T-helper 2 cell (primary cell): ENCODE measurements at places on chromosomes 13 and 19.

DNA sequence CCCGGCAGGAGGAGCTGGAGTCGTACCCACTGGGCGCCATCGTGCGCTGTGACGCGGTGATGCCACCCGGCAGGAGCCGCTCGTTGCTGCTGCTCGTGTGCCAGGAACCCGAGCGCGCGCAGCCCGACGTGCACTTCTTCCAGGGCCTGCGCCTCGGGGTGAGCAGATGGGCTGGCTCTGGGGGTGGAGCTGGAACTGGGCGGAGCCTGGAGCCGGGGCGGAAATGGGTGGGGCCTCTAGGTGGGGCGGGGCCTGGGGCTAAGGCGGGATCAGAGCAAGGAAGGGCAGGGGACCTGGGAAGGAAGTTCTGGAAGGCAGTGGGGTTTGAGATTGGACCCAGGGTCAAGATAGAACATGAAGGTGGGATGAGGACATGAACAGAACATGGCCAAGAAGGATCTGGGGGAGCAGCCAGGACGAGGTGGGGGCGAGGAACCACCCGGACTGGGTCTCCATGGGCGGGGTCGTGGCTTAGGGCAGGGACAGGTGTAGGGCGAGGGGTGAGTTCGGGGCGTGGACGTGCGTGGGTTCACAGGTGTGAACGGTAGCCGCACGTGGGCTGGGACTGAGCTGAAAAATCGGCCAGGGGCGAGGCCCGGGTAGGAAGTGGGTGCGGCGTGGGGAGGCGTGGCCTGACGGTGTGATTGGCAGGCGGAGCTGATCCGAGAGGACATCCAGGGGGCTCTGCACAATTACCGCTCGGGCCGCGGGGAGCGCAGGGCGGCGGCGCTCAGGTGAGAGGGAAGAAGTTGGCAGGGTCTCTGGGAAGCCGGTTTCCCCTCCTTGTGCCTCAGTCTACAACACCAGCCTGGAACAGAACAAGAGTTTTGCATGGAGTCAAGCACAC is 4.7 kb downstream of the EPS8L1 start:
- DNase-seq = peak; percentile 35

DNA sequence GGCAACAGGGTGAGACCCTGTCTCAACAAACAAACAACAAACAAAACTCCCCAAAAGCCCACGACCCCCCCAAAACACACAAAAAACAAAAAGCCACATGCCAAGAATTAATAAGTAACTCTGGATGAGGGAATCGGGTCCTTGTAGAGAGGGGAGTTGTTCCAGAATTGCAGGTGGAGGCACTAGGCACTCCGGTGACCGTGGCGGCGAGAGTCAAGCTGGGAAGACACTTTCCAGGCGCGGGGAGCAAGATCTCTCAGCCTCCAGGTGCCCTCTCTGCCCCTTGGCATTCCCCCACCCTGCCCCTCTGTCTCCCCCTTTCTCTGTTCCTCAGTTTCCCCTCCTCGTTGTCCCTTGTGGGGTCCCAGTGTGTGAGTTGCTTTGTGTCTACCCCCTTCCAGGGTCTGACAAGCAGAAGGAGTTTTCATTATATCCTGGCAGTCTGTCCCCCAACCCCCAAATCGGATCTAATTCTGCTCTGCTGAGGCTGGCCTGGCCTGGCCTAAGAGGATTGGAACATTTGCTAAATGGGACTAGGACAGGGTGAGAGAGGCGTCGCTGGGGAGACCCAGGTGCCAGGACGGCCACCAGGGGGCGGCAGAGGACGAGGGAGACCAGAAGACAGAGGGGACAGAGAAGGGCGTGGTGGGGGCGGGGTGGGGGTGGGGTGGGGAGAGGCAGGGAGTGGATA is 8.3 kb upstream of the CRX start:
- peak; percentile 70 for DNase-seq

DNA sequence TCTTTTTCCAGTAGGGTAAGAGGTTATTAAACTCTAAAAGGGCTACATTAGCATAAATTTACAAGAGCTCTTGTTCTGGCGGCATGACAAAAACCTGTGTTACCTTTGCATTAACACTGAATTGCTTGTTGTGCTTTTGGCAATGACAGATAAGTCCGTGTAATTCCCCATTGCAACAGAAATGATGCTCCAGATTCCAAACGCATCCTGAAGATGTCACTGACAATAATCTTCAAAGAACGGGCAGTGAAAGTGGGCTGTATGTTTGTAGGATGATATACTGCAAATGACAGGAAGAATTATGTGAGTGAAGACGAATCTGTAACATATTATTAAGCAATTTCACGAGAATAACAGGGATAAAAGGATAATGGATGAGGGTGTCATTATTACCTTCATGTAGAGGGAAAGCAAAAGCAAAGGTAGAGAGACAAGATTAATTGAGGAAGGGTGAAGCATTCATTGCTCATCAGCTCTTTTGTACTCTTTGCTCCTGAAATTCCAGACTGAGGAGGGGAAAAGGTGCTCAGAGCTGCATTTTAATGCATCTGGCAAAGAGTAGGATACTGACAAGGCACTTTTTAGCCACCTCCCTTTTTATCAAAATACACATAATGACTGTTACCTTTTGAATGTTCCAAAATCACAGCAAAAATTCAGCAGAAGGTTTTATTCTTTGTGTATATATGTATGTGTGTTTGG is 38.5 kb upstream of the MAB21L1 start:
- no peak for DNase-seq

DNA sequence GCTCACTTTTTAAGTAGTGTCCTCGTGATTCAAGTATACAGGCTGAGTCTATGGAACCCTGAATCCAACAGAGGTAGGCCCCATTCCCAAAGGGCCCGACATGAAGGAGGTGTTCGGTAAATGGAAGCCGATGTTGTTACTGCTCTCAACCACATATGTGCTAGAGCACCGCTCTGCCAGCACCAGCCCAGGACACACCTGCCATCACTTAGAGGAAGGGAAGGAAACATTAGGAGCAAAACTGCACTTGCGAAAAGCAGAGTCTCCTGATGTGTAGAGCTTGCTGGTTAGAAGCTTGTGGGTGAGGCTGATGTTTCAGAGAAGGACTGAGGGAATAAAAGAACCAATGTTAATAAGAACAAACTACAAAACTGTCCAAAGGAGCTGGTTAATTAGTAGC is 9.4 kb upstream of the CCDC97 start:
- no peak for DNase-seq

DNA sequence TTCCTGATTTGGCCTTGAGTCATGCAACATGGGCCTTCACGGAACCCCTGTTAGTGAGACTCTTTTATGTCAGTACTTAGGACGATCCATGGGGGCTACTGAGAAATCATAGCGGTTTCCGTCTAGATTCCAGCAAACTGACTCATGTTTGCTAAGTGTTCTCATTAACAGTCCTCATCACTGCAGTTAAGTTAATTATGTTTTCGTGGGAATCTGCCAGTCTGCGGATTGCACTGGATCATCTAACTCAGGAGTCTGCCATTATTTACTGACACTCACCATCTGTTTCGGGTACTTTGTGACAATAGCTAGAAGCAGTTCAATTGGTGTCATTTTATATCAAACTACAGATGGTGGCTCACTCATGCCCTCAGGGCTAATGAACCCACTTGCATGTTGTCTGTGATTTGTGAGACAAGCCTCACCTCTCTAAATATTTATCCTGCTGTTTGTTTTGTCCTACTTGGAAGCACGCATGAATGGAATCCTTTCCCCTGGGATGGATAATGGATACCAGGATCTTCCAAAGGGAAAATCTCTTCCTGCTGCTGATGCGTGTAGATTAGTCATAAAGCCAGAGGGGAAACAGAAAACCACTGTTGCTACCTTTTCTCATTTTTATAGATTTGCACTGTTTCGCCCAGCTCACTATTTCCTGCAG is 61.8 kb downstream of the RAB20 start:
- no peak for DNase-seq

GRCh38 chr13:27171244-27171826 is at the start of gene USP12:
Gene USP12, minus strand, starts transcription at chr13:27171811. Its CDS starts 172 bp downstream, at chr13:27171639.
- peak; percentile 15 for DNase-seq

DNA sequence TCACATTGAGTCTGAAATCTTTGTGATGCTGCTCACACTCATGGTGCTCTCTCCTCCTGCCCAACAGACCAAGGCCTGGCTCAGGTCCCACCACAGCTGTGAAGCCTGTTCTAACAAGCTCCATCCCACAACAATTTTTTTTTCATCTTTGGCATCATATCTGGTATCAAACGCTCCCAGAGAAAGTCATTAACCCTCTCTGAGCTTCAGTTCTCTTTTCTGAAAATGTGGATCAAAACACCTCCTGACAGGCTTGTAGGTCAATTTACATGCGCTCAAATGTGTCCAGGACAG is 224.4 kb downstream of the LACC1 start:
- no peak for DNase-seq

DNA sequence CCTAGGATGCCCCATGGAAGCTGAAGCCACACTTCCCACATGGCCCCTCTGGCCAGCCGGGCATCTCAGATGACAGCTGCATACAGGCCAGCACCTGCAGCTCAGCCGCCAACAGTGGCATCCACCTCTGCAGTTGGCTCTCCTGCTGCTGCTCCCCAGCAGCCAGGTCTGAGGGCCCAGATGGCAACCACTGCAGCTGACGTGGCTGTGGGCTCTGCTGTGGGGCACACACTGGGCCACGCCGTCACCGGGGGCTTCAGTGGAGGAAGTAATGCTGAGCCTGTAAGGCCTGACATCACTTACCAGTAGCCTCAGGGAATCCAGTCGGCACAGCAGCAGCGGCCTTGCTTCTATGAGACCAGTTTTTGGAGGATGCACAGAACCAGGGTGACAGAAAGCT is 45.3 kb upstream of the LSM14A start:
- no peak for DNase-seq

GRCh38 chr19:31548941-31549340 is 199.7 kb upstream of the TSHZ3 start:
- DNase-seq = no peak

DNA sequence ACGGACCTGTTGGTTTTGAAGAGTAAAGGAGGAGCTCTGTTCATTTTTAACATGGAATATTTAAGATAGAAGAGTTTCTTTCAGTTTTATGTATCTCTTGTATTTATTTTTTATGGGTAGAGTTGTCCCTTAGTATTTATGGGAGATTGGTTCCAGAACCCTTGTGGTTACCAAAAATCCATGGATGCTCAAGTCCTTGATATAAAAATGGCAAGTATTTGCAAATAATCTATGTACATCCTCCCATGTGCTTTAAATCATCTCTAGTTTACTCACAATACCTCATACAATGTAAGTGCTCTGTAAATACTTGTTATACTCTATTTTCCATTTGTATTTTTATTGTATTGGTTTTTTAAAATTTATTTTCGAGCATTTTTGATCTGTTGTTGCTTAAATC is 63.1 kb downstream of the TM9SF2 start:
- DNase-seq = no peak

DNA sequence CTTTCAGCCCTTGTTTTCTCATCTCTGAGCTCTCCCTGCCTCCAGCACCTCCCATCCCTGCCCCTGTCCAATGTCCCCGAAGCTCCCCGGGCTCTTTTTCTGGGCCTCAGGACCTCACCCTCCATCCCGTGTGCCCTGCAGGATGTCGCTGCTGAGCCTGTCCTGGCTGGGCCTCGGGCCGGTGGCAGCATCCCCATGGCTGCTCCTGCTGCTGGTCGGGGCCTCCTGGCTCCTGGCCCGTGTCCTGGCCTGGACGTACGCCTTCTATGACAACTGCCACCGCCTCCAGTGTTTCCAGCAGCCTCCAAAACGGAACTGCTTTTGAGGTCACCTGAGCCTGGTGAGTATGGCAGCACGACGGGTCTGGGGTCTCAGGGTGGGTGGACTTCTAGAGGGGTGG is 51.1 kb upstream of the CYP4F8 start:
- no peak for DNase-seq
